Tibial nerve (tissue), 4 donors: ENCODE measurements at places on chromosomes 12 and 14. TPM values are rescaled to one million over a fixed set of nuclear protein-coding genes. Genes with fewer than 3 reads are reported as not detected.

GRCh38 chr14:68234101-68234905 is 414.7 kb downstream of the RAD51B start:
- H3K4me3 ChIP-seq, result no peak overlapping the region
- H3K27ac ChIP-seq, result peak overlapping the region; percentile 82
- peaks cover 17% of the 10 kb centered on the region for H3K4me1 ChIP-seq

GRCh38 chr12:59149995-59150642 is 229.8 kb upstream of the LRIG3 start:
- no peak for DNase-seq
- no peak overlapping the region for H3K4me3 ChIP-seq
- no peaks in the 10 kb centered on the region for H3K4me1 ChIP-seq
- no peak overlapping the region for H3K27ac ChIP-seq
- no peaks in the 10 kb centered on the region for H3K27me3 ChIP-seq

DNA sequence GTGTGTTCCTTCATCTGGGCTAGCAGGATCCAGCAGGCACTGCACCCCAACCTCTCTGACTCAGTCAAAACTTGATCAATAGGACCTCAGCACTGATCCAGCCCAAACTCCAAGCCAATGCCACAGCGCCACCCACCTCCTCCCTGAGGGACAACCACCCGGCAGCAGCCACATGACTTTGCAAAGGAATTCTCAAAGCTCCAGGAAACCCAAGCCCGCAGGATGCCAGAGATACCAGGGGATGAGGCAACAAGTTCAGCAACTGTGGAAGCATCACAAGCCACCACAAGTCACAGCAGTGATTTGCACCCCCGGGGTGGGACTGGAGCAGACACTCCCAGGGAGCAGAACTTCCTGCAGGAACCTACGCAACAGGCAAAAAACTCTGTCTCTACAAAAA is 37.3 kb downstream of the ACTN1 start:
- H3K36me3 ChIP-seq, result no peaks in the 10 kb centered on the region
- H3K27me3 ChIP-seq, result no peaks in the 10 kb centered on the region
- DNase-seq, result no peak
- H3K27ac ChIP-seq, result no peak overlapping the region

GRCh38 chr12:68239309-68239982 is 13.8 kb upstream of the IL26 start:
- DNase-seq, result no peak
- peaks cover 3% of the 10 kb centered on the region for H3K4me1 ChIP-seq
- H3K27me3 ChIP-seq, result no peaks in the 10 kb centered on the region
- H3K27ac ChIP-seq, result no peak overlapping the region
- H3K4me3 ChIP-seq, result no peak overlapping the region

- DNase-seq, result no peak
- no peaks in the 10 kb centered on the region for H3K4me1 ChIP-seq
- peak overlapping the region; percentile 46 for H3K27ac ChIP-seq
- no peak overlapping the region for H3K4me3 ChIP-seq
- no peaks in the 10 kb centered on the region for H3K36me3 ChIP-seq
Observed at GRCh38 chr12:110247340-110248095, 33.5 kb upstream of the ATP2A2 start.

DNA sequence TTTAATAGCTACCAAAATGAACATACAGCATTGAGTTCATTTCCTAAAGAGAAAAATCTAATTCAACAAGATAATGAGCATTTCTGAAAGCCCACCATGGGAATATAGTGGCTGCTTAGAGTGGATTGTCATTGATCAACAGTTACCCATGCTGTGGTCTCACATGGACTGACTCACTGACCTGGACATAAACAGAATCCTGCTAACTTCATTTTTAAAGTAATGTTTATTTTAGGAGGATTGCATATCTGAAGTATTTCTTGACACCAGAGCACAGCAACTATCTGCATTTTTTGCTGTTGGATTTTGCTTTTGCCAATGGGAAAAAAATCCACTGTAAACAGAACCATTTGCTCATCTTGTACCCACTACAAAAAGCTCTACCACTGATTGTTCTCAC is 71.7 kb downstream of the KCNC2 start:
- no peak for DNase-seq
- H3K36me3 ChIP-seq, result no peaks in the 10 kb centered on the region
- no peaks in the 10 kb centered on the region for H3K4me1 ChIP-seq
- H3K27ac ChIP-seq, result no peak overlapping the region

DNA sequence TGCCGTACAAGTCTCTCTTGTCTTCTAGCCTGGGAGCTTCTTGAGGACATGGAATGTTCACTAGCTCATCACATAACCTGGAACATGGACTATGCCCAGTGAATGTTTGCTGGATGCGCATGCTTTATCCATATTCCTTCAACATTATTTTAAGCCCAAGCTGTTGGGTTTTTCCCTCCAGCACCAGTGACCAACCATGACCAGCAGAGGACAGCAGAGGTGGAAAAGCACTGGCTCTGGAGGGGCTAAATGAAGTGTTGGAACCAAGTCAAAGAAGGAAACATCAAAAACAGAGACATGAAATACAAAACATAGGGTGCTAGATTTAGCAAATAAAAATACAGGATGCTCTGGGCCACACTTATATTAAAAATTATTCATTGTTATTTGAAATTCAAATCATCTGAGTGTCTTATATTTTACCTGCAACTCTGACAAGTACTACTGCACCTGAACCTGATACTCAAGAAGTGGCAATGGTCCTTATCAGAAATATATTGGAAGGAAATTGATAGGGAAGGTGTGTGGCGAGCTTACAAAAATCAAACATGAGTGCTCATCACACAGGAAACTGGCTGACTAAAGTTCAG is 23.1 kb upstream of the HELB start:
- H3K36me3 ChIP-seq, result no peaks in the 10 kb centered on the region
- H3K4me1 ChIP-seq, result no peaks in the 10 kb centered on the region
- H3K27ac ChIP-seq, result no peak overlapping the region

DNA sequence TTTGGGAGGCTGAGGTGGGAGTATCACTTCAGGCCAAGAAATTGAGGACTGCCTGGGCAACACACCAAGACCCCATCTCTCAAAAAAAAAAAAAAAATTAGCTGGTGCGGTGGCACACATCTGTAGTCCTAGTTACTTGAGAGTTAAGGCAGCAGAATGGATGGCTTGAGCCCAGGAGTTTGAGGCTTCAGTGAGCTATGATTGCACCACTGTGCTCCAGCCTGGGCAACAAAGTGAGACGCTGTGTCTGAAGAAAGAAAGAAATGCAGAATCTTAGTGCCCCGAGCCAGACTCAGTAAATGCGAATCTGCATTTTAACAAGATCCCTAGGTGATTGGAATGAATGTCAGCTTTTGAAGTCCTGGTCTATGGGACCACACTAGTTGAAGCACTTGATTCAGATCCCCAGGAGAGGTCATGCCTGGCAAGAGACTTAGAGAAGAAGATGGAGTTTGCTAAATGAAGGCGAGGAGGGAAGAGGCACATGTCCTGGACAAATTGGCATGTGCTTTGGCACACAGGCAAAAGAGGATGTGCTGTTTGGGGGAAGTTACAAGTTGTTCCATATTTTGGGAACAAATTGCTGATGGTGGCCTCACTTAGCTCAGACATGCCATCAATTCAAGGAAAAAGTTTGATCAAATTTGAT is 56.6 kb downstream of the DRAM1 start:
- no peaks in the 10 kb centered on the region for H3K36me3 ChIP-seq
- H3K27ac ChIP-seq, result no peak overlapping the region
- H3K4me1 ChIP-seq, result peaks cover 13% of the 10 kb centered on the region
- H3K4me3 ChIP-seq, result no peak overlapping the region
- no peaks in the 10 kb centered on the region for H3K27me3 ChIP-seq

- no peaks in the 10 kb centered on the region for H3K36me3 ChIP-seq
- H3K27ac ChIP-seq, result peak overlapping the region; percentile 57
- H3K4me1 ChIP-seq, result no peaks in the 10 kb centered on the region
- DNase-seq, result no peak
Observed at GRCh38 chr12:91877022-91877421, 268.6 kb downstream of the BTG1 start.

GRCh38 chr12:77923882-77924281 is 93.2 kb downstream of the NAV3 start:
- no peak overlapping the region for H3K4me3 ChIP-seq
- H3K27me3 ChIP-seq, result no peaks in the 10 kb centered on the region
- no peaks in the 10 kb centered on the region for H3K4me1 ChIP-seq
- no peak for DNase-seq
- no peak overlapping the region for H3K27ac ChIP-seq

DNA sequence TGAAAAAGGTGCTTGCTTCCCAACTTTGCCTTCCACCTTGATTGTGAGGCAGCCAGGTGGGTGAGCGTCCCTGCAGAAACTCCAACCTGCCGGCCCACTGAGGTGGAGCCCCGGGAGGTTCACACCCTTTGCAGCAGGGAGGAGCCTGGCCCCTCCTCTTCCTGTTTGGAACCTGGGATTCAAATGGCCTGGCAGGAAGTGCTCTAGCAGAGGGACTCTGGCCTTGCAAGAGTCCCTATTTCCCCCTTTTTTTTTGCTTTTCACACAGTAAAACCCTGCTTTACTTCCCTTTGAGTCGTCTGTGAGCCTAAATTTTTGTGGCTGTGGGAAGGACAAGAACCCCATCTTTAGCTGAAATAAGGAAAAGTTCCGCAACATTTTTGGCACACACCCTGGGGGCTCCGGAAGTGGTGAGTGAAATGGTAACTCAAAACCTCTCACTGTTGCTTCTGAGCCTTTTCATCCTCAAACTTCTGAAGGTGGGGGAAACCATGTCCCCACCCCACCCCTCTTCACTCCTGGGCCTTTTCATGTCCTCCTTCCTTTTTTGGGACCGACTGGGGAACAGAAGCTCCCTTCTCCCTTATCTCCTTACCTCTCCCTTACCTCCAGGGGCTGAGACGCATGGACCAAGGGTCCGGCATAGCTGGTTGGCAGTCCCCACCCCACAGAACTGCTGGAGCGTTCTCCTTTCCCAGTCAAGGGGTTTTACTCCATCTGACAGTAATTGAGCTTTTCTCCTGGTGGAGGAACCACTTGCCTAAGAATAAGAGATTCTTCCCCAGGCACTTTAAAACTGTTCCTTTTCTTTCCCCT is 102.0 kb downstream of the KCNMB4 start:
- no peaks in the 10 kb centered on the region for H3K27me3 ChIP-seq
- no peak overlapping the region for H3K4me3 ChIP-seq
- DNase-seq, result no peak
- no peaks in the 10 kb centered on the region for H3K36me3 ChIP-seq
- no peaks in the 10 kb centered on the region for H3K4me1 ChIP-seq
- no peak overlapping the region for H3K27ac ChIP-seq

DNA sequence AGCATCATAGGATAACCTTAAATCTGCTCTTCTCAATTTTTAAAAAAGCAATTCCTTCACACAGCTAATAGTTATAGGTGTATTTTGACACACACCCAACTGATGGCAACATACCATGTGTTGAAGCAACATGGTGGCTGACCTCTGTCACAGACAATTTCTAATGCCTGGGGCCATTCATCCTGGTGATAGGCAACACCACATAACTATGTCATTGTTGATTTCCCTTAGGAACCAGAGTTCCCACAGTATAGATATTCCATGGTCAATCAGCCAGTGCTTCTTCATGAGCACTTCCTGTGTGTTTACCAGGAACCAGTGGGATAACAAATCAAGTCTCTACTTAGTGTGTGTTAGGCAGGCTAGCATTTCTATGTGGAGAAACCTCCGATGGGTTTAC is 88.3 kb downstream of the FIGNL2 start:
- no peak overlapping the region for H3K4me3 ChIP-seq
- no peaks in the 10 kb centered on the region for H3K4me1 ChIP-seq

DNA sequence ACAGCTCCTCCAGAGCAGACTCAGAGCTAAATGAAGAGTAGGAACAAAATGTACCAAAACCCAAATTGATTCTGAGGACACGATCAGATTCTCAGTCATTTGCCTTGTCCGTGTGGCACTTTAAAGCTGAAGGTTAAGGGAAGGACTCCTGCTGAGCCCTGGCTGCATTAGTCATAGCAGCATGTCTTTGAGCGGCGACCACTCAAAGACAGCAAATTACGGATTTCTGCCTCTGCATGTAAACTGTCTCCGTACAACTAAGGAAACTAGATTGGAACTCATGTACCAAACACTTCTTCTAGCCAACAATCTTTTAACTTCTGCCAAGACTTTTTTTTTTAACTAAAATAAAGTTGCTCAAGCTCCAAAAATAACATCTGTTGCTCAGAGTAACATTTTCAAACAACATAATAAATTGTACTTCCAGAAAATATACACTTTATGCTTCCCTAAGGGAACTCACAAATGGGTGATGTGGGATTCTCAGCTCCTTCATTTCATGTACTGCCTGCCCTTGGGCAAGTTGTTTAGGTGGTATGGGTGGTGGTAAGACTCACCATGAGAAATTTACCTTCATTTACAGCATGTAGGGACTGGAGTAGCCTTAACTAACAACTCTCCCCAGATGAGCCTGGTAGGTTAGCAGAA is 56.1 kb downstream of the RERG start:
- H3K4me1 ChIP-seq, result peaks cover 8% of the 10 kb centered on the region
- no peaks in the 10 kb centered on the region for H3K27me3 ChIP-seq
- no peak for DNase-seq
- H3K4me3 ChIP-seq, result no peak overlapping the region
- H3K27ac ChIP-seq, result peak overlapping the region; percentile 75
- H3K36me3 ChIP-seq, result no peaks in the 10 kb centered on the region

DNA sequence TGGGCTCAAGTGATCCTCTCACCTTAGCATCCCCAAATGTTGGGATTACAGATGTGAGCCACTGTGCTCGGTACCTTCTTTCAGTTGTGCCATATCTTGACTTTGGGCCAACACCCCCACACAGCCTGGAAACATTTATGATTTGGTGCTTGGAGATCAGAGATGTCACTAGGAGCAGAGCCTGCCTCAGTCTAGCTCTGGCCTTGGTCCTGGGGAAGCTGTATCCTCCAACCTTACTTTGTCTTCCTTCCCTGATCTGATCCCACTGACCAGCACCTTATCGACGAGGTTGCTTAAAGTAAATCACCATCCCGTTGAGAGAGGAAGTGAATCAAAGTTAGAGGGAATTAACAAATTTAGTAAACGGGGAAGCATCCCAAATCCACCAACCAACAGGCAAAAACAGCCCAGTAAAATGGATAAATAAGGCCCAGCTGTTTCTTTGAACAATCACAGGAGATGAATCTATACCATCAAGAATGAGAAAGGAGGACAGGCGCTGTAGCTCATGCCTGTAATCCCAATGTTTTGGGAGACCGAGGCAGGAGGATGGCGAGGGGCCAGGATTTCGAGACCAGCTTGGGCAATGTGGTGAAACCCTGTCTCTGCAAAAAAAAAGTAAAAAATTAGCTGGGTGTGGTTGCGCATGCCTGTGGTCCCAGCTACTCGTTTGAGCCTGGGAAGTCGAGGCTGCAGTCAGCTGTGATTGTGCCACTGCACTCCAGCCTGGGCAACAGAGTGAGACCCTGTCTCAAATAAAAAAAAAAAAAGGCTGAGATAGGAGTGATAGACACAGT is 3.4 kb downstream of the PLBD2 start:
- H3K27ac ChIP-seq, result no peak overlapping the region
- DNase-seq, result no peak
- peaks cover 11% of the 10 kb centered on the region for H3K4me1 ChIP-seq
- H3K27me3 ChIP-seq, result no peaks in the 10 kb centered on the region

Gene TRIM9
- total RNA-seq, result 5.7 TPM

Gene NANOG
- total RNA-seq, result not detected

Gene LRIG3
- total RNA-seq, result 62.3 TPM

Gene BICDL1
- total RNA-seq, result 0.66 TPM

Gene NINJ2
- total RNA-seq, result 8.6 TPM

Gene KRT81
- not detected for total RNA-seq

Gene BEST3
- not detected for total RNA-seq

Gene AQP5
- total RNA-seq, result not detected

Gene TOGARAM1
- 51.8 TPM for total RNA-seq

Gene UNG
- 17.4 TPM for total RNA-seq

Gene AGAP2
- 3.1 TPM for total RNA-seq

Gene IQSEC3
- total RNA-seq, result 1.2 TPM
